DMS 273 treated with DMSO at 0.1 percent for 48 hours (cell line): ENCODE measurements at places on chromosomes 16 and 17.

GRCh38 chr17:27878776-27879562 is 14.2 kb downstream of the LYRM9 start:
- DNase-seq = no peak

GRCh38 chr17:40248507-40248906 is 29.4 kb downstream of the WIPF2 start:
- no peak for DNase-seq

DNA sequence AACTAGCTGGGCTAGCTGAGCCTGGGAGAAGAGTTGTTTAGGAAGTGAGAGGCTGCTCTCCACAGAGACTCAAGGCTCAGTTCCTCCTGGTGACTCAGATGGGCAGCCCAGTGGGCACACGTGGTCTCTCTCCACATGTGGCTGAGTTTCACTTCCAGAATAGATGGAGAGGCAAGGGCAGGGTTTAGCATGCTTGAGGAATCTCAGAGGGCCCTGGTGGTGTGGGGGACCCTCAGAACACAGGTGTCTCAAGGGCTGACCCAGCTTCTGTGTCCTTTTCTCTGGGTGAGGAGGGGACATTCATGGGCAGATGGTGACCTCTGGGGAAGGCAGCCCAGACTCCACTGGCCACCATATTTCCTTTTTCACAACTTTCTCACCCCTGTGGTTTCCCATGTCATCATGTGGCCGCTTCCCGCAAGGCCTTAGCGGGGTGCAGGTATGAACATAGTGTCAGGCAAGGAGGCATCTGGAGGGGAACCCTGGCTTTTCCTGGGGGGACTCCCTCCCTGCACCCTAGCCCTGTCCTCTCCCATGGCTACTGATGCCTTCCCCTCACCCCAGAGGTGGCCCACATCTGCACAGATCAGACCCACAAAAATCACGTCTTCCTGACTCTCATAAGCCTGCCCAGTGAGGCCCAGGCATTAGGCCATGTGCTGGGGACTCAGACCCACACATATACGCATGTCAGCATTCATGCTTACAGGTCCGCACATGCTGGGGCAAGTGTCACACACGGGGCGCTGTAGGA is 3.3 kb downstream of the GRN start:
- no peak for DNase-seq

DNA sequence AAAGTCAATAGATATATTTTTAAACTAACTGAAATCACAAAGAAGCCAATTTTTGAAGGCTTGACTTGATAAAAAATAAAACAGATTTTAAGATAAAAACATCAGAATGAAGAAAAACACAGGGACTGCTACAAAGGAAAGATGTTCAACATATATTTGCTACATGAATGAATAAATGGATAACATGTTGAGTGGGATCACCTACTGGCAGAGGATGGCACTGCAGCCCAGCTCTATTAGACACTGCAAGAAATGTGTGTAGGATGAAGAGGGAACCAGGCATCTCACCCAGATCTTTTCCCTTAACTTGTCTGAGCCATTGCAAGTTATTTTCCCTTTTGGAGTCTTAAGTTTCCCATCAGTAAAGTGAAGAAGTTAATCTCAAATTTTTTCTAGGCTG is 4.2 kb downstream of the AIPL1 start:
- no peak for DNase-seq

- DNase-seq = no peak
Observed at GRCh38 chr16:9885467-9885866, 296.8 kb downstream of the GRIN2A start.

GRCh38 chr16:68411086-68411485 is 37.2 kb downstream of the SMPD3 start:
- DNase-seq = no peak

GRCh38 chr17:18315562-18315922 is 449 bp downstream of the SMCR8 start:
- no peak for DNase-seq

- DNase-seq = no peak
Observed at GRCh38 chr16:68826652-68827051, 16.7 kb upstream of the TANGO6 start.

GRCh38 chr17:79907217-79907715 is 68.0 kb upstream of the CBX4 start:
- DNase-seq = no peak

DNA sequence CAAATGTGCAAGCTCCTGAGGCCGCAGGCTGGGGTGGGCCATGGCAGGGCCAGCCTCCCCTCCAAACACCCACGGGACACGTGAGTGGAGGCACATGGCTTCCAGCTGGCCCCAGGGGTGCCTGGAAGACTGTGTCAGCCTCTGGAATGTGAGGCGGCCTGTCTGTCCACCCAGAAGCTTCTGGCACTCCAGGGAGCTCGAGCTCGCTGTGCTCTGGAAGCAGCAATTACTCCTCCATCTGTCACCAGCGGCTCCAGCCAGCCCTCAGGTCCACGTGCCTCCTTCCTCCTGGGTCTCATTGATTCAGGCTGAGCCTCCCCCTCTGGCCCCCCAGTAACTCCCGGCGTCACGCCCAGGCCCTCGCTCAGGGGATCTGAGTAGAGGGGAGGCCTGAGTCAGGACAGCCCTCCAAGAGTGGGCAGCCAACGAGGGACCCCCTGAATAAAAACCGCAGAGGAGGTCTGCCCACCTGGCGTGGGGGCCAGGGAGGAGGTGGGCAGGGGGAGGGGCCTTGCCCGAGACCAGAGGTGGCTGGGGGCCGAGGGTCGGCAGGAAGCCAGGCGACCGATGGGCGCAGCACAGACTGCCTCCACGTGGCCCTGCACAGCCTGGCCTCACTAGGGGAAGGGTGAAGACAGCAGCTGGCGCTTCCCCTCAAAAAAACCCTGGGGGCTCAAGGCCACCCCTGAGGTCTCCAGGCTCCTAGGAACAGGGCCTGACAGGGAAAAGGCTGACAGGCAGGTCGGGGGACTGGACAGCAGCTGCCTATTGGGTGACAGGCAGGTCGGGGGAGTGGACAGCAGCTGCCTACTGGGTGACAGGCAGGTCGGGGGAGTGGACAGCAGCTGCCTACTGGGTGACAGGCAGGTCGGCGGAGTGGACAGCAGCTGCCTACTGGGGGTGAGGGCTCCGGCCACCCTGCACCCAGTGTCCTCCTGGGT is 11.9 kb downstream of the PIEZO1 start:
- peak; percentile 95 for DNase-seq

GRCh38 chr17:68398691-68399637 is 58.3 kb downstream of the WIPI1 start:
- DNase-seq = peak; percentile 17

DNA sequence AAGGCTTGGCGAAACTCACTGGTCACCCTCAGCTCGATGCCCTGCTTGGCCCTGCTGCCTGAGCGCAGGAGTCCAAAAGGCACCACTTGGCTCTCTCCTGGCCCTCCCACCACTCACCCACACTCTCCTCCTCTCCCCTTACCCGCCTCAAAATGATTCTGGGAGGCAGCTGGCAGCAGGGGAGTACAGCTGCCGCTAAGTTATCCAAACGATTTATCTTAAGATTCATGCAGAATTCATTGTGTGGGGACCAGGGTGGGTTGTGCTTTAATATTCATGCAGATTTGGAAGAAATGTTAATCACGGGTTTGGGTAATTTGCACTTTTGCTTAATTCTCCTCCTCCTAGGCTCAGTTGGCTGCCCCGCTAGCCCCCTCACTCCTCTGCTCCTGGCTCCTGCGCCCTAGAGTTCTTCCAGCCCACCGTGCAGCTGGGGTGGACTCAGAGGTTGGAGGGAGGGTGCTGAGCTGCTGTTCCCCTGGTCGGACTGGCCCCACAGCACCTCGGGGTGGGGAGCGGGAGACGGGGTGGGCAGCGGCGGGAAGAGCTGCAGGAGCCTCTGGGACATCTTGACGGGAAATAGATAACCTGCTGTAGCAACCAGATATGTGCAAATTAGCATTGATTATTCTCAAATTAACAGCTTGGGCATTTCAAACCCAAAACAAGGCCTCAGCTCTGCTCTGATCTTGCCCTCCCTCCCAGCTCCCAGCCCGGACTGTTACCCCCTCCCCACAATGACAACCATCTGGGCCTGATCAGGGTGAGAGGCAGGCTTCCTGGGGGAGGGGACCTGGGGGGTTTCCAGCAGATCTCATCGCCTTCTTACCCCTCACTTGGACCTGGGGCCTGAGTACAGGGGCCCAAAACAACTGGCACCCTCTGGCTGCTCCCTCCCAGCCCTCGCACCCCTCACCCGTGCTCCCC is 122.6 kb upstream of the RPL38 start:
- DNase-seq = peak; percentile 92

DNA sequence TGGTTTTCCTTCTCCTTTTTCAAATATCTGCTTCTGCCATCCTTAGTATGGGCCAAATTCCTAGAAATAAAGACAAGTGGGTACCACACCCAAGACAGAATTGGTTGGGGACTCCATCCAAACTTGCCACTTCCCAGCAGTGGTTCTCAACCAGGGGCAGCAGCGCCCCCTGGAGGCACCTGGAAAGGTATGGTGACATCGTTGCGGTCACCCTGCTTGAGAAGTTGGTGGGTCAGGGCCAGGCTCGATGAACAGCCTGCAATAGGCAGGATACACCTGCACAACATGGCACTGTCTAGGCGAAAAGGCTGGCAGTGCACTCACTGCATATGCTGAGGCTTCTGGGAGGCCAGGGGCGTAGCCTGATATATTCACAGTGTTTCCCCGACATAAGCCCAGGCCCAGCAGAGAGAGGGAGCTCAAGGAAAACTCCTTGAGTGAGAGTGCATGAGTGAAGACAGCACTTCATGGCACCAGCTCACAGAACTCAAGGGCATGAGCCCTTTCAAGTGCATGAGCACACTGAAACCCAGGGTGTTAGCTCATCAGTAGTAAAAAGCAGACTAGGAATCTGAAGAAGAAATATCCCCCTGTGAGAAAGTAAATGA is 57.7 kb downstream of the CMC2 start:
- no peak for DNase-seq

DNA sequence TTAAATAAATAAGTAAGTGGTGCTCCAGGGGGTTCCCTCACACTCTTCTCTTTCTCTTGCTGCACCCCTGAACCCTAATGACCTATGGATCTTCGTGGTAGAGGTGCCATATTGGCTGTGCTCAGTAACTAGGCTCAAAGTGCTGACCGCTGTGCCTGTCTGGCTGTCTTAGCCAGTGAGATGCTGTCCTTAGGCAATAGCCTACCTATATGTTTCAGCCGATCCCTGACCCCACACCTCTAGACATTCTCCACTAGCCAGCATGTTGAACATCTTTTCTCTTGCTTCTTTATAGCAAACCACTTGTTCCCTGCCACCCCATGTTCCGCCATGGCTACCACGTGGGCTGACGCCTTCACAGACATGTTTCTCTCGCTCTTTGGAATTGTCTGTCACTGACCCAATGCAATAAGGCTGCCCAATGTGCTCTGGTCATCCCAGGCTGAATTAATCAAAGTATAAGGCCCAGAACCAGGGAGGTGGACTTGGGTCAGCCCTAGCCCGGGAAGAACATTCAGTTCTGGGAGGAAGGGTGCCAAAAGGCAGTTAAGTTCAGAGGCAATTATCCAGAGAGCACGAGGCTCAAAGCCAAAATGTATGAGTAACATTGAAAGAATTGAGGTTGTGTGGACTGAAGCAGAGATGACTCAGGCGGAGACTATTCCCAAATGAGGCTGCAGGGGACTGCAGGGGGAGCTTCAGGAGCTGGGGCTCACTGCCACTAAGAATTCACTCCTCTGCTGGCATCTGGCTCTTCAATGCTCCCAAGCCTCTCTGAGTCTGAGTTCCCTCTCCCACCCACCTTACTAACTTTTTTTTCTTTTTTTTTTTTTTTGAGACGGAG is 28.7 kb upstream of the TNRC6A start:
- peak; percentile 73 for DNase-seq

DNA sequence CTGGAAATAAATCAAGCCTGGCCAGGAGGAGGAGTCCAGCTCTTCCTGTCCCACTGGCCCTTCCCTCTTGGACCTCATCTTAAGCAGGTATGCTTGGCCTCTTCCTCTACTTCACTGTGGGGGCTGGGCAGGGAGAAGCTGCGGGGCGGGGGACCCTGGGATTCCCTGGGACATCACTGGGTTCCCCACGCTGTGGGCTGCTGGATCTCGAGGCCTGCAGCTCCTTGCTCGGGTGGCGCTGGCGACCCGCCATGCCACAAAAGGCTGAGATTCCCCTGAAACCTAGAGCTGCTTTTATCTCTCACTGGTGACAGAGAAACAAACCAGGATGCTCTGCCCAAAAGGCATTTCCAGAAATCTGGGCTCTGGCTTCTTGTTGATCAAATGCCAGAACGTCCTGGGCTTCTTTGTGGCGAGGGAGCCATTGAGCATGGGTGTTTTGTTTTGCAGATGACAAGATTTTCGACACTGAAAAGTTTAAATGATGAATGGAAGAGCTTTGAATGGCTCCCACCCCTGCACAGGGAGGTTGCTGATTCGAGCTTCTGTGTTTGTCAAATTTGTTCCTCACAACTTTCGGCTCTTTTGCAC is 8.6 kb upstream of the PGS1 start:
- no peak for DNase-seq

- no peak for DNase-seq
Observed at GRCh38 chr16:88063211-88063773, 112.1 kb downstream of the BANP start.

GRCh38 chr16:81696961-81697615 is 82.0 kb upstream of the PLCG2 start:
- peak; percentile 30 for DNase-seq

DNA sequence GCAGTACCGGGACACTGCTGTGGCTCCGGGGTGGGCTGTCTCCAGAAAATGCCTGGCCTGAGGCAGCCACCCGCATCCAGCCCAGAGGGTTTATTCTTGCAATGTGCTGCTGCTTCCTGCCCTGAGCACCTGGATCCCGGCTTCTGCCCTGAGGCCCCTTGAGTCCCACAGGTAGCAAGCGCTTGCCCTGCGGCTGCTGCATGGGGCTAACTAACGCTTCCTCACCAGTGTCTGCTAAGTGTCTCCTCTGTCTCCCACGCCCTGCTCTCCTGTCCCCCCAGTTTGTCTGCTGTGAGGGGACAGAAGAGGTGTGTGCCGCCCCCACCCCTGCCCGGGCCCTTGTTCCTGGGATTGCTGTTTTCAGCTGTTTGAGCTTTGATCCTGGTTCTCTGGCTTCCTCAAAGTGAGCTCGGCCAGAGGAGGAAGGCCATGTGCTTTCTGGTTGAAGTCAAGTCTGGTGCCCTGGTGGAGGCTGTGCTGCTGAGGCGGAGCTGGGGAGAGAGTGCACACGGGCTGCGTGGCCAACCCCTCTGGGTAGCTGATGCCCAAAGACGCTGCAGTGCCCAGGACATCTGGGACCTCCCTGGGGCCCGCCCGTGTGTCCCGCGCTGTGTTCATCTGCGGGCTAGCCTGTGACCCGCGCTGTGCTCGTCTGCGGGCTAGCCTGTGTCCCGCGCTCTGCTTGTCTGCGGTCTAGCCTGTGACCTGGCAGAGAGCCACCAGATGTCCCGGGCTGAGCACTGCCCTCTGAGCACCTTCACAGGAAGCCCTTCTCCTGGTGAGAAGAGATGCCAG is 12.9 kb downstream of the STH start:
- DNase-seq = no peak

- no peak for DNase-seq
Observed at GRCh38 chr17:82062076-82062983, 3.3 kb downstream of the DUS1L start.
